ENCODE measurements at places on chromosomes 11 and 22.

DNA sequence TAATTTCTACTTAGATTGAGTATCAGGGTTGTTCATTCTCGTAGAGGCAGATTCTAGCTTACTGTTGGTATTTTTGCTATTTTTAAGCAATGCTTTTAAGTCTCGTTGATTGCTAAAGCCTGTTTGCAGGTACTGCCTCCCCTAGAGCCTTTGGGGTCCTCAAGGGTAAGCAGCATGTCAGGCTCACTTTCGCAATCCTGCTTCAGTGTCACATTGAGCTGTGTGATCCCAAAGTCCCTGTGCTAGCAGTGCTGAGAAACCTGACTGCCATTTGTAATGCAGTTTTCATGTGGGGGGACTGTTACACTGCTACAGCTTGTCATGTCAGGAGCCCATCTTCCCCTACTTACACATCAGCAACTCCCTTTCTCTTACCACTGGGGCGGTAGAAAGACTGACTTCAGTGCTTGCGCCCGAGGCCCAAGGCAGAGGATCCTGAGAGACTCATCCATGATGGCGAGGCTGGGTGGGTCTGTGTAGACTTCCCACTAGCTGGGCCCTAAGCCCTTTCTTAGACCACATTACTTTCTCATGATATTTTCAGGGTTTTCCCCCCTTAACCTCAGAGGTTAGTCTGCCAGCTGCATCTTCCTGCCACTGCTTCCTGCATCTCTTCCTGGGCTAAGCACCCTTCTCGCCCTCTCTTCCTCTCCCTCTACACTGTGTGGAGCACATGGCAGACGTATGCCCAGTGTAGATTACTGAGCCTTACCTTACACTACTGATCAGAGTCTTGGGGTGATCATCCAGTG, 40.8 kb upstream of the ST14 start:
- no peak for DNase-seq

DNA sequence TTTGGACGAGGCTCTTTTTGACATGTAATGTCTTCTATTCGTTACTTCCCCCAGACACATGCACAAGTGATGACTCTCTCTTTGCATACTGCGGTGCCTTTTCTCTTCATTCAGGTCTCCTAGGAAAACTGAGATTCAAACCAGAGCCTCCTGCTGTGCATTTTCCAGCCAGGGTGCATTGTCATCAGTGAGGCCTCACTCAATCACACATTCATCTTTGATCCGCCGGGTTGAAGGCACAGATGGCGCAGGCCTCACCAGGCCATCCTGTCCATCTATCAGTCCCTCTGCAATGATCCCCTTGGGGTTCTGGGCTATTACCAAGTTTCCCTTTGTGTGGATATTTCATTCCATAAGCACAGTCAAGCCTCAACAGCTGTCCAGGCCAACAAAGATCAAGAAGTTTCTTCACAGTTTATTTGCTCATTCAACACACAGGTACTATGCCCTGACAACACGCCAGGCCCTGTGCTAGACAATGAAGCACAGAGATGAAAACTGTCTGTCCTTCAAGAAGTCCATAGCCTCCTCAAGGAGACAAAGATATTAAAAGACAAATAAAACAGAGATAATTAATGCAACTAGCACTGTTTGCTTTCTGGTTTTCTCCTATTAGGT, 107.8 kb downstream of the LARGE1 start:
- DNase-seq: no peak

GRCh38 chr11:6646918-6647679, 8.5 kb downstream of the DCHS1 start:
- no peak for DNase-seq

GRCh38 chr11:86370922-86371594, 3.6 kb upstream of the CCDC81 start:
- peak; percentile 79 for DNase-seq

- DNase-seq: no peak
These were observed 426.4 kb upstream of the LUZP2 start for GRCh38 chr11:24070435-24070834.

Measured in ELR (cell line).